ENCODE measurements at places on chromosomes 3 and 15. TPM values are rescaled to one million over a fixed set of nuclear protein-coding genes. Genes with fewer than 3 reads are reported as not detected.

GRCh38 chr3:12286927-12287726 lies 1.7 kb upstream of the PPARG start:
- DNase-seq: no peak

Gene DNAH1
- total RNA-seq: 7.0 TPM

DNA sequence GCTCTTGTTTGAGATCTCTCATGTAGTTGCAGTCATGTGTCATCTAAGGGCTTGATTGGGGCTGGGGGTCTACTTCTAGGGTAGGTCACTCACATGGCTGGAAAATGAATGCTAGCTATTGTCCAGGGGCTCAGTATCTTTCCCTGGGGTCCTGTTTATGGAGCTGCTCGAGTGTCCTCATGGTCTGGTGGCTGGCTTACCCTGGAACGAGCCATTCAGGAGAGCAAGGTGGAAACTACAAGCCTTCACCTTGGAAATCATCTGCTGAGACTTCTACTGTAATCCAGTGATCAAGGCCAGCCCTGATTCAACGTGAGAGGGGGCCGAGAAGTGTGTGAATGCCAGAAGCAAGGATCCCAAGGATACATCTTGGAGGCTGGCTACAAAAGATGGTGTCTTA lies 16.2 kb upstream of the RHCG start:
- no peak for DNase-seq

GRCh38 chr3:24451461-24452099 lies 43.1 kb downstream of the THRB start:
- no peak for DNase-seq

Gene PRR20G
- not detected for total RNA-seq

- DNase-seq: no peak
Observed at GRCh38 chr3:168608926-168609325, 513.2 kb upstream of the GOLIM4 start.

DNA sequence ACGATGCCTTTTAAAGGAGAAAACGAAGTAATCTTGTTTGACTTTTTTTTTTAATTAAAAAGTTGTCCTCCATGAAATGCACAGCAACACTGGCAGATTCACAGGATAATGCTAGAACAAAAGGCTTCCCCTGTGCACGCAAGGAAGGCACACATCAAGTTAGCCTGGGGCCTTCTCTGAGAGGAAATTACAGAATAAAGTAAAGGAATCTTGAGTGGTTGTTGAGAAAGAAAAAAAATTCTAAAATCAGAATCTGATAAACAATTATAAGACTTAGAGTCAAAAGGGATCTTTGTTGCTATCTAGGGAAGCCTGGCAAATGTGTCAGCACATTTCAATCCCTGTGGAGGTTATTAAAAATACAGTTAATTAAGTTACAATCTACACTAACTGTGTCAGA lies 946.0 kb downstream of the IGSF11 start:
- DNase-seq: no peak

DNA sequence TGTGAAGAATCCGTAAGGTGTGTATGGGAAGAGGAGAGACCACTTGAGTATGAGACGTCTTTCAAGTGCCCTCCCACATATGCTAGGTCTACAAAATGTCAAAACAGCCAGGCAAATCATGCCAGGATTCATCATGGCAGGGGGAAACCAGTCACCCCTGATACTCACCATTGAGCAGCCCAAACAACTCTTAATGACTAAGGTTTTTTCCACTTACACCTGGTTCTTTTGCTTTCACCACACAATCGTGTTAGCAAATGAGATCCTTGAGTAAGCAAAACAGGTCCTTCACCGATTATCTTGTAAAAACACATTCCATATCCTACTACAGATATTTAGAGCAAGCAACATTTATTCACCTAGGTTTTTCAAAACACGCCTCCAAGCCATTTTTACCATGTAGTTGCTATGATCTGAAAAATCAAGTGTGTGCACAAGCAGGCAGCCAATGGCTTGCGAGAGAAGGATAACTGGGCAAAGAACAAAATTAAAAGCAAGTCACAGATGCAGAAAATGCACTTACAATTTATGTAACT lies 177.5 kb upstream of the LPP start:
- DNase-seq: no peak

- peak; percentile 34 for DNase-seq
Observed at GRCh38 chr3:56702490-56703315, 19.6 kb upstream of the TASOR start.

Gene UBAP1L
- total RNA-seq: 3.5 TPM

DNA sequence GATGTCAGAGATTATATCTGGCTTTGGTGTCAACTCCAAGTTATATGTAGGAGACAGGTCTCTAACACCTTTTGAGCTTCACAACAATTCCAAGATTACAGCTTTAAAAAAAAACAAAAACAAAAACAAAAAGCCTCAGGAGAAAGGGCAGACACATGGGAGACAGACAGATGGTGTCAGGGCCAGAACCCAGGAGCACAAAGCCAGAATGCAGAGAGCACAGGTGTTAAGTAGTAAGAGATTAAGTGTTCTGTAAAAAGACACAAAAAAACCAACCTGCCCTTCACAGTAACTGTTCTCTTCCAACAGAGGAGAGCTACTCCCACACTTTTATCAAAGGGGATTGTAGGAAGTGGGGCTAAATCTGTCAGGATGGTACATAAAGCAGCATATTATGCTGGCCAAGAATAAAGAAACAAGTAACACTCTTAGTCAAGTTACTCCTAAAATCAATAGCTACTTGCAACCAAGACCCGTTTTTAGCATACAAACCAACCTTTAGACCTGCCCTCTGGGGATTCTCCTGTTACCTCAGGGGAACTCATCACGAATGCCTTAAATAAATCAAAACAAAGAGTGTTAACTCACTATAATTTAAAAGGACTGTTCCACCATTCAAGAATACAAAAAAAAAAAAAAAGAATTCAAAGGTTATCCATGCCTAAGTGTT lies 5.9 kb downstream of the CPEB1 start:
- DNase-seq: no peak

Data from CD8-positive, alpha-beta memory T cell (primary cell).